ENCODE measurements at places on chromosomes 16 and 17. TPM values are rescaled to one million over a fixed set of nuclear protein-coding genes. Genes with fewer than 3 reads are reported as not detected.

The PYDC1 gene
- not detected for total RNA-seq

The DHRS7C gene
- not detected for total RNA-seq

The TMEM238L gene
- not detected for total RNA-seq

The MT1X gene
- 26.2 TPM for total RNA-seq

The EVI2A gene
- total RNA-seq = 1.9 TPM

The SMPD3 gene
- 0.05 TPM for total RNA-seq

The ALOX15B gene
- not detected for total RNA-seq

The CHMP6 gene
- 37.4 TPM for total RNA-seq

Measured in mammary microvascular endothelial cell (primary cell).